Activated naive CD4-positive, alpha-beta T cell (primary cell): ENCODE measurements at places on chromosomes 3 and 15.

GRCh38 chr15:32893421-32893820 is 175.6 kb downstream of the GREM1 start:
- no peak for DNase-seq

GRCh38 chr3:137990427-137990826 is 19.5 kb upstream of the CLDN18 start:
- DNase-seq, result no peak

GRCh38 chr3:34828847-34829246 is 810.5 kb upstream of the ARPP21 start:
- no peak for DNase-seq

- DNase-seq, result no peak
Observed at GRCh38 chr3:123724306-123724705, 139.5 kb upstream of the HACD2 start.

DNA sequence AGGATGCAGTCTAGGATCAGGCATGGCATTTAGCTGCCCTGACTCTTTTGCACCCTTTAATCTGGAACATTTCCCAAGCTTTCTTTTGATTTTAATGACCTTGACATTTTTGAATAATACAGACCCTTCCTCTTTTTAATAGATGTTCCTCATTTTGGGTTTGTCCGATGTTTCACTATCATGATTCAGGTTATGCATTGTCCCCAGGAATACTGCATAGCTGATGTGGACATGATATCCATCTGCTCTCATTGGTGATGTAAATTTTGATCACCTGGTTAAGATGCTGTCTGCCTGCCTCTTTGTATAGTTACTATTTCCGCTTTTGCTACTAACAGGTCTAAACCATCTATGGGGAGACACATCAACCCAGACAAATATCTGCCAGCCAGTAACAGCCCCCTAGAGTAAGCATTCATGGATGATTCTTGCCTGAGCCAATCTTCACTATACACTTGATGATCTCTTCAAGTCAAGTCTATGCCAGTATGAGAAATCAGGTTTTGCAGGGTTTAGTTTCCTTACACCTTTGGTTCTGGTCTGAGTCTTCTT is 50.6 kb upstream of the ULK4 start:
- no peak for DNase-seq
